WTC11 (cell line): ENCODE measurements at places on chromosomes 6 and 20. TPM values are rescaled to one million over a fixed set of nuclear protein-coding genes. Genes with fewer than 3 reads are reported as not detected.

The TNF gene
- 0.23 to 0.46 TPM (median 0.31 TPM) in 3 replicates for total RNA-seq

DNA sequence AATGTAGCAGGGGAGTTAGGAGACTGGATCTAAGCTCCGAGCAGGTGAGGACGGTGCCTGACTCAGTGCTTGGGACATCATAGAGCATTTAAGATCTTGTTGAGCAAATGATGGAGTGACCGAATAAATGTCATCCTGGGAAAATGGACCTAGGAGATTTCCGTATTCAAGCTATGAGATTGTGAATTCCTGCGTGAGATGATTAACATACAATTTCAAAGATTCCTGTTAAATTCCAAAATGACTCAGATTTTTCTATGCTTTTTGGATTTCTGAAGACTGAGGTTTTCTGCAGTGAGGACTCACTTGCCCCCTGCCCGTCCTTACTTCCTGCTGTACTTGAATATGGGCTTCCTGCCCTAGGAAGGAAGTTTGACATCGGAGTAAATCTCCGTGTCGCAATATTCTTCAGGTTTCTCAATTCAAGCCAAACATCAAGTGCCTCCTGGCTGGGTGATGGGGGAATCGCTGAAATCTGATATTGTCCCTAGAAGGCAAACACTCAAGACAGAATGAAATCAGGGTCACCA is 5.2 kb downstream of the SYTL3 start:
- H3K36me3 ChIP-seq, result no peaks in the 10 kb centered on the region
- no peak overlapping the region for H3K4me3 ChIP-seq
- peaks cover 22% of the 10 kb centered on the region for H3K4me1 ChIP-seq
- no peak overlapping the region for H3K27ac ChIP-seq
- no peak for DNase-seq
- H3K27me3 ChIP-seq, result no peaks in the 10 kb centered on the region

DNA sequence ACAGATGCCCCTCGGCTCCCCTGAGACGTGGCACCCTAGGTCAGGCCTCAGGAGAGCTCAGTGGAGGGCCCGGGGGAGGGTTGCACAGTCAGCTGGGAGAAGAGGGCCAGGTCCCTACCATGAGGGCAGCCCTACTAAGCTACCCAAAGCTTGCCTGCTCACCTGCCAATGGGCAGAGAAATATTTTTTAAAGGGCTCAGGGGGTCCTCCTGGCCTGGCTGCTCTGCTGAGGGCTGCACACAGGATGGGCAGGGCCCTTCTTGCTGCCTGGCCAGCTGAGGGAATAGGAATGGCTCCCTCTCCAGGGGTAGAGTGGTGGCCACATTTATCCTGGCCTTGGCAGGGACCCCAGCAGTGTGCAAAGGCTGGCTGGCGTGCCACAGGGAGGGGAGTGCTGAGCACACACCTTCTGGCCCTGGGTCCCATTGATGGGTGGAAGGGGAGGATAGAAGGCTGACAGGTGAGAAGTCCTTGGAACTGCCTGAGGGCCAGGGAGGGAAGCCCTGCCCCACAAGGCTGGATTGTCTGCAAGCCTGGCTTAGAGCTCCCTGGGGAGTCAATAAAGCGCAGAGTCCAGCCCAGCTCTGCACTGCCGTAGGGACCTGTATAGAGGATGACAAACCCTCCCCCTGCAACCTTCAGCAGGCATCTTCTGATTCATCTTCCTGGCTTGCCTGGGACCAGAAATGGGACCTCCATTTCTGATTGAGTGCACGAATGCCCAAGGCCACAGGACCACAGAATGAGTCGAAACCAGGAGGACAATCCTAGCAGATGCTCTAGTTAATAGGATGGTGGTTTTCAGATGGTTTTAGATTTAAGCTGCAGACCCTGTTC is 62.1 kb downstream of the NOL4L start:
- no peak overlapping the region for H3K27ac ChIP-seq
- no peak overlapping the region for H3K4me3 ChIP-seq
- H3K27me3 ChIP-seq, result no peaks in the 10 kb centered on the region; the same call in 1 of the 2 replicates
- peaks cover 6% of the 10 kb centered on the region for H3K4me1 ChIP-seq
- no peak for DNase-seq

DNA sequence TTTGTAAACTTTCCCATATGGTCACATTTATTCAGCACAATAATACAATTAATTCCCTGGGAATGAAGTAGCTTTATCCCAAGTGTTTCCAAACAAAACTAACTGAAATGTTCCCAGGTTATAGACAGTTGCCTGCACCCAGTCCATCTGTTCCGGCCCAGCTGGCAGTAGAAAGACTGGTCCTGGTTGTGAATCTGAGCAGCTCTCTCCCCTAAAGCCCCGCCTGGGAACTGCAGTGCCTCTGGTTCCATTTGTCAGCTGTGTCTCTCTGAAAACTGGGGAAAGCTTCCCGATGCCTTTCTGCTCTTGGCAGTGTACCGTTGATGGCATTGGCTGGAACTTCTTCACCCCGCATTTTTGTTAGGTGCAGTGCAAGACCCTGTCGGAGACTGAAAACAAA is 8.7 kb downstream of the MTHFD1L start:
- H3K27me3 ChIP-seq, result no peaks in the 10 kb centered on the region
- peaks cover 53% of the 10 kb centered on the region for H3K4me1 ChIP-seq
- no peak overlapping the region for H3K4me3 ChIP-seq
- H3K36me3 ChIP-seq, result peaks cover 11% of the 10 kb centered on the region

DNA sequence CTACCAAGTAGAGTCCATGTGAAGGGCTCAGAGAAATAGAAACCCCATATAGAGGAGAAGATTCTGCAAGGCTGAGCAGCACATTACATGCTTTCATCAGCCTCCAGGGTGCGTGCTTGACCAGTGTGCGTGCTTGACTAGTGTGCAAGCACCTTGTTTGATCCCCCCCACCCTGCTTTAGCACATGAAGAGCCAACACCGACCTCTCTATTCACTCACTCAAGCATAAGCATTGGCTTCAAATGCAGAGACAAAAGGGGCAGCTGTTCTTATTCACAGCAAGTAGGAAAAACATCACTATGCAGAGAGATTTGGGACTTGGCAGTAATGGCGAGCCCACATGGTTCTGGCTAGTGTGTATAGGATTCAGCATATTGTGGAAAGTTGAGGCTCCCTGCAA is 278.7 kb upstream of the RNF217 start:
- no peak overlapping the region for H3K4me3 ChIP-seq
- peak; percentile 30 for DNase-seq
- H3K36me3 ChIP-seq, result peaks cover 13% of the 10 kb centered on the region
